Activated naive CD8-positive, alpha-beta T cell treated with anti-CD3 and anti-CD28 coated beads, Interleukin-2, amount 10 ng/mL, durations not matched to agents 7 days and 5 days (primary cell): ENCODE measurements at places on chromosomes 3 and 15.
A peak's percentile ranks its signal among the peaks of the same experiment; 100 is the strongest.

DNA sequence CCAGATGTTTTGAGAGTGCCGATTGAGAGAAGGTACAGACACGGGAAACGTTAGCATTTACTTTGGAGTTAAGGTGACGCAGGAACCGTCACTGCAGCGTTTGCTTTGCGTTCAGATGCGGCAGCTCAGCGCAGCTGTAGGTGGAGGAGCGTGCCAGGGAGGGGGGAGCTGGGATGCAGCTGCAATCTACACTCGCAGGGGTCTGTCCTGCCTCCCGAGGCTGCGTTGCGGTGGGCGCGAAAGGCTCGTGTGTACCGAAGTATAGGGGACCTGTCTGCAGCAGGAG lies 425 bp upstream of the FYTTD1 start:
- peaks cover 2% of the 10 kb centered on the region for H3K36me3 ChIP-seq
- DNase-seq = no peak
- H3K27ac ChIP-seq = peak overlapping the region; percentile 92
- peak overlapping the region; percentile 96 for H3K4me3 ChIP-seq
- no peaks in the 10 kb centered on the region for H3K27me3 ChIP-seq

DNA sequence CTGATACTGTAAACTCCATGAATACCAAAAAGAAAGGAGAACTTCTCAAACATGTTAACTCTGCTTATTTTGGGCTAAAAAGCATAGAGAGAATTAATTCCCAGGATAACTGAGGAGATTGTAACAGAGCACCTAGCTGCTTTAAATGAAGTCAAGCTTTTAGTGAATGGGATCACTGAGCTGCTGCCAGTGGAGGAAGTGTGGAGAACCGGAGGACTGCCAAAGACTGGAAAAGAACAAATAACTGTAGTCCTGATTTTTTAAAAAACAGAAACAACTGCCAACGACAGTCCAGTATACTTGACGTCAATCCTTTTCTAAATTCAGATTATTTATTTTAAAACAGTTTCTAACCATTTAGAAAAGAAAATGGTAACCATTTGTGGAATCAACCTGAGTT lies 3.3 kb downstream of the C3orf70 start:
- H3K4me3 ChIP-seq = no peak overlapping the region
- H3K27me3 ChIP-seq = peaks cover 40% of the 10 kb centered on the region
- no peaks in the 10 kb centered on the region for H3K36me3 ChIP-seq
- no peak overlapping the region for H3K27ac ChIP-seq
- H3K4me1 ChIP-seq = peaks cover 4% of the 10 kb centered on the region

- H3K27ac ChIP-seq = no peak overlapping the region
- DNase-seq = no peak
- no peaks in the 10 kb centered on the region for H3K36me3 ChIP-seq
These were observed 16.3 kb upstream of the NOX5 start for GRCh38 chr15:68997930-68998777.

DNA sequence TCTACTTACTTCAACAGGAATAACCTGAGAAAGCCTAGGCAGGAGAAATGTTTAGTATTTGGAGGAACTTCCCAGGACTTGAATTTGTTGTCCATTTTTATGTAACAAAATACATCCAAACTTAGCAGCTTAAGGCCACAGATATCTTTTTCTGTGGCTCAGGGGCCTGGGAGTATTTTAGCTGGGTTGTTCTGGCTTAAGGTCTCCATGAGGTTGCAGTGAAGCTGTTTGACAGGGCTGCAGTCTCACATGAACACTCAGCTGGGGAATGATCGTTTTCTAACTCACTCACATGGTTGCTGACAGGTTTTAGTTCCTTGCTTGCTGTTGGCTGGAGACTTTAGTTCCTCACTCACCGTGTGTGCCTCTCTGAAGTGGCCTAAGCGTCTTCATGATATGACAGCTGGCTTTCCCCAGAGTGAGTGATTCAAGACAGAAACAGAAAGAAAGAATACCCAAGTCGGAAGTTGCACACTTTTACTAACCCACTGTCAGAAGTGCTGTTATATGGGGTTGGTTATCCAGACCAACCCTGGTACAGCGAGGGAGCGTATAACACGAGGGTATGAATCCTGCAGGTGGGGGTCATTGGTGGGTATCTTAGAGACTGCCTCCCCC lies 229.7 kb upstream of the TBL1XR1 start:
- peaks cover 17% of the 10 kb centered on the region for H3K4me1 ChIP-seq
- H3K4me3 ChIP-seq = peak overlapping the region; percentile 65
- H3K27ac ChIP-seq = peak overlapping the region; percentile 88
- peaks cover under 1% of the 10 kb centered on the region for H3K36me3 ChIP-seq
- peak; percentile 32 for DNase-seq

- DNase-seq = no peak
- H3K27me3 ChIP-seq = no peaks in the 10 kb centered on the region
- H3K4me1 ChIP-seq = no peaks in the 10 kb centered on the region
- H3K36me3 ChIP-seq = peaks cover 15% of the 10 kb centered on the region
- no peak overlapping the region for H3K27ac ChIP-seq
These were observed 45.8 kb upstream of the CDAN1 start for GRCh38 chr15:42782716-42783115.

GRCh38 chr3:122365073-122365472 lies 18.0 kb downstream of the MIX23 start:
- H3K4me1 ChIP-seq = peaks cover 1% of the 10 kb centered on the region
- no peak for DNase-seq
- H3K36me3 ChIP-seq = peaks cover 10% of the 10 kb centered on the region
- no peak overlapping the region for H3K27ac ChIP-seq
- no peaks in the 10 kb centered on the region for H3K27me3 ChIP-seq

- H3K4me1 ChIP-seq = peaks cover 3% of the 10 kb centered on the region
- H3K27me3 ChIP-seq = peaks cover 26% of the 10 kb centered on the region
- DNase-seq = no peak
- no peak overlapping the region for H3K27ac ChIP-seq
These were observed 66.7 kb upstream of the CORO2B start for GRCh38 chr15:68512052-68512451.

DNA sequence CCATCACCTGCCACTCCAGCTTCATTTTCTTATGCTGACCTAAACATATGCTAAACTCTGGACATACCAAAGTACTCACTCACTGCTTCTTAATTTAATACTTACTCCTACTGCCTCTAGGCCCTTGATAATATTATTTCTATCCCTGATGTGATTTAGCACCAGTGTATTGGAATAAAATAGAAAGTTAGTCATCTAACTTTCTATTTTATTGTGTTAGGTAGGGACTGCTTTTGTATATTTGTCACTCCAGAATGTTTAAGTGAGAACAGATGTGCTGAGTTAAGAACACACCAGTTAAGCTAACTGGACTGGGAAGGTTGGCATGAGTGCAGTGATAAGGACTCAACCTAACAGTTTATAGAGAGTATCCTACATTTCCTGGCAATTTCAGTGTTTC lies 6.5 kb upstream of the CLDN16 start:
- H3K4me1 ChIP-seq = no peaks in the 10 kb centered on the region
- no peak overlapping the region for H3K4me3 ChIP-seq
- no peaks in the 10 kb centered on the region for H3K36me3 ChIP-seq
- no peak overlapping the region for H3K27ac ChIP-seq

DNA sequence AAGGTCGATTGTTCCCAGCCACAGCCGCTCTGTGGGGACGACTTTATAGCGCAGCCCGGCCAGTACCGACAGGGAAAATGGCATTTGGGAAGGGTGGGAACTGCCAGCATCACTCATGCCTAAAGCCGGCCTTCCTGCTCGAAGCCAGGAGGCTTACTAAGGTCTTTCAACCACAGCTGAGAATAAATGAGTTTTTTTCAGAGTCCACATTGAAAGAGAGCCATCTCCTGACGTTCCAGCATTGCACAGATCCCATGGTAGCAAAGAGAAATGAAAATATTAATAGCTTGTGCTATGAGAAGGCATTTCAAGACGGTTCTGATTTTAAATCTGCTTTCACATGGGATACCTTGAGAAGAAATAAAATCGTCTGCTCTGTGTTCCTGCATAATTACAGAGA lies 230.2 kb upstream of the IGF1R start:
- H3K36me3 ChIP-seq = no peaks in the 10 kb centered on the region
- H3K4me1 ChIP-seq = no peaks in the 10 kb centered on the region
- no peak overlapping the region for H3K27ac ChIP-seq
- H3K27me3 ChIP-seq = peaks cover 23% of the 10 kb centered on the region
- no peak for DNase-seq

- H3K4me3 ChIP-seq = peak overlapping the region; percentile 15
- H3K4me1 ChIP-seq = peaks cover 8% of the 10 kb centered on the region
- H3K27ac ChIP-seq = peak overlapping the region; percentile 17
- no peak for DNase-seq
These were observed 3.9 kb upstream of the DNASE1L3 start for GRCh38 chr3:58214484-58215316.

- no peaks in the 10 kb centered on the region for H3K36me3 ChIP-seq
- H3K4me3 ChIP-seq = no peak overlapping the region
- no peak for DNase-seq
- H3K27ac ChIP-seq = no peak overlapping the region
- peaks cover 17% of the 10 kb centered on the region for H3K4me1 ChIP-seq
These were observed 24.4 kb downstream of the NR2F2 start for GRCh38 chr15:96354731-96355567.

DNA sequence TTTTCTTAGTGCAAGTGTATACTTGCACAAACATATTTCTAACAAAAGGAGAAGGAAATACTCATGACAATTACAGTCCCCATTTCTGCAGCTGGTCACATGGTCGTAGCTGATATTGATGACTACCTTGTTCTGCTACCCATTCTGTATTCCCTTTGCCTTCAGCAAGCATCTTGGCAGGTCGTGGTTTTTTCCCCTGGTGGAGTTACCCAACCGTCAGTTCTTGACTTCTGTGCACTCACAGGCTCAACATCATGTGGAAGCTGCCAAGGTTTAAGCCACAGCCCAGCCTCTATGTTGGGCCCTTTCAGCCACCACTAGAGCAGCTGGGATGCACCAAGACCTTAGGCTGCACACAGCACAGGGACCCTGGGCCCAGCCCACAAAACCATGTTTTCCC lies 56.1 kb downstream of the VGLL3 start:
- no peak overlapping the region for H3K4me3 ChIP-seq
- H3K4me1 ChIP-seq = no peaks in the 10 kb centered on the region
- no peaks in the 10 kb centered on the region for H3K36me3 ChIP-seq

DNA sequence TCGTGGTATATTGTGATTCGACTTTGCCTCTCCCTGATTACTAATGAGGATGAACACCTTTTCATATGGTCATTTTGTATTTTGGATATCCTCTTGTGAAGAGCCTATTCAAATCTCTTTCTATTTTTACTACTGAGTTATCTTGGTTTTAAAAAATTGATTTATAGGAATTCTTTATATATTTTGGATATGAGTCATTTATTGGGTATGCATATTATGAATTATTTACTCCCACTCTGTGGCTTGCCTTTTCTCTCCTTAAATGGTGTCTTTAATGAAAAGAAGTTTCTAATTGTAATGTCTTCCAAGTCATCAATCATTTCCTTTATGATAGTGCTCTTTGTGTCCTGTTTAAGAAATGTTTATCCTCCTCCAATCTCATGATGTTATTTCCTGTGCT lies 191.5 kb upstream of the DPH6 start:
- H3K4me1 ChIP-seq = no peaks in the 10 kb centered on the region
- H3K36me3 ChIP-seq = no peaks in the 10 kb centered on the region
- no peak overlapping the region for H3K4me3 ChIP-seq
- no peak for DNase-seq
